ENCODE measurements at places on chromosomes 7 and 10.

- DNase-seq: no peak
Measured at GRCh38 chr10:114911801-114912469, 26.1 kb upstream of the TRUB1 start.

- DNase-seq: no peak
Measured at GRCh38 chr10:104577861-104578521, 63.1 kb upstream of the SORCS3 start.

DNA sequence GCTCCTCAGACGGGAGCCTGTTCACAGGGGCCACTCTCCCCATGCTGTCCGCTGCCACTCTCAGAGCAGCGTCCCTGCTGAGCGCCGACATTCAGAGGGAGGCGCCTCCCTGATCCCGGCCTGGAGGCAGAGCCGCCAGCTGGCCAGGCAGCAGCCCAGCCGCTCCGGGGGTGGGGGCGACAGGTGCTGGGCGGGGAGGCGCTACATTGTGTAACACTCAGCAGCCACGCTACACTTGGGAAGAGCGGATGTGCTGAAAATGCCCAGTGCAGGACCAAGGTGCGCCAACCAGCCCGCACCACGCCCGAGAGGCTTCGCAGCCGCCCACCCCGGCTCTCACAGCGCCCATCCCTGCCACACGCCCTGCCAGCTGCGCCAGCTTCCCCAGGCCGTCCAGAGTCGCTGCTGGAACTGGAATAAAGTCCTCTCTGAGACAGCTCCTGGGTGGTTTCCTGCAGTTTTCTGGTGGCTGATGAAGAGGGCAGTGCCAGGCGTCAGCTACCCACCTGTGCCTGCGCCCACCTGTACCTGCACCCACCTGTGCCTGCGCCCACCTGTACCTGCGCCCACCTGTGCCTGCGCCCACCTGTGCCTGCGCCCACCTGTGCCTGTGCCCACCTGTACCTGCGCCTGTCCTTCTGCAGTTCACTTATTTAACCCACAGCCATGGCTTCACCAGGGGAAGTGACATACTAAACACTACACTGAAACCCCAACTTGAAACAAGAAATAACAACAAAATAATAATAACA, 25.7 kb downstream of the STK32C start:
- DNase-seq: no peak

DNA sequence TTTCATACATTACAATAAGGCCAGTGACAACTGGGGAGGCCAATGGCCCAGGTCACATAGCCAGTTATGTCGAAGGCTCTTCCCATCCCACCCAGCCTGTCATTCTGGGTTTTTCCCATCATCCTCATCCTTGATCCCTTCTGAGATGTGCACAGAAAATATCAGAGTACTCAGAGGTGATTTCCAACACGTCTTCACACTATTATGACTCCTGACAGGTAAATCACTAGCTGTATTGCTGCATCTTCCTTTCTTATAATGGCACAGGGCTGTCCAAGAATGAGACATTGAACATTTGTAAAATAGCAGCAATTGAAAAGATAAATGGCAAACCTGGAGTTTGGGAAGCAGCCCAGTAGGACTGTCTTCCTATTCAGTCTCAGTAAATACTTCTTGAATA, 159.9 kb downstream of the PLXNA4 start:
- no peak for DNase-seq

- DNase-seq: no peak
Measured at GRCh38 chr7:47089461-47089860, 492.4 kb downstream of the TNS3 start.

GRCh38 chr10:3844491-3845025, 59.5 kb upstream of the KLF6 start:
- no peak for DNase-seq

DNA sequence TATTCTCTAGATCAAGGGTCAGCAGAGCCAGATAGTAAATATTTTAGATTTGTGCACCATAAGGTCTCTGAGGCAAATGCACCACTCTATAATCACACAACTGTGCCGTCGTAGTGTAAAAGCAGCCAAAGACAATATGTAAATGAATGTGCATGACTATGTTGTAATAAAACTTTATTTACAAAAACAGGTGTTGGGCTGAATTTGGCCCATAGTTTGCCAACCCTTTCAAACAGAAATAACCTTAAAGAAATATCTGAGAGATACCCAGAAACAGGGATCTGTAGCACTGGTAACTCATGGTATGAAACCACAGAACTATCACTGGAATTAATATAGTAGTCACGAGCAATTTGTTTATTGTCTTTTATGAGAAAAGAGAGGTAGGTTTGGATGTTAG, 86.0 kb downstream of the ARID5B start:
- DNase-seq: no peak

- DNase-seq: no peak
Measured at GRCh38 chr10:119211625-119212441, 4.5 kb downstream of the GRK5 start.

GRCh38 chr7:40979296-40979695, 723.6 kb downstream of the INHBA start:
- no peak for DNase-seq

DNA sequence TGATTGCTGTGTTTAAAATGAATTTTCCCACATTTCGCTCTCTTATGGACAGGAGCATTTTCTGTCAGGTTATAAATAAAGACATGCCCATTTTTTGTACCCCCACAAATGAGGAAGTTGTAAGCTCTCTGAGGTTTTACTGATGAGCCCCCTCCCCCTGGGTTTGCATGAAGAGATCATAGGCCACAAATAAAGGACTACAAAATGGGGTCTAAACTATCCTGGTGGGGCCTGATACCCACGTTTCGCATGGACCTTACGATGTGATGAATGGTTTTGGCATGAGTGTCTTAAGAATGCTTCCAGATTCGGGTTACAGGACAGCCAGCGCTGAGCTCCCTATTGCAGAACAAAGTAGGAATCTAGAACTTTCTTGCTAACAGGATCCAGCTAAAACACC, 5.8 kb downstream of the IKZF1 start:
- DNase-seq: no peak

DNA sequence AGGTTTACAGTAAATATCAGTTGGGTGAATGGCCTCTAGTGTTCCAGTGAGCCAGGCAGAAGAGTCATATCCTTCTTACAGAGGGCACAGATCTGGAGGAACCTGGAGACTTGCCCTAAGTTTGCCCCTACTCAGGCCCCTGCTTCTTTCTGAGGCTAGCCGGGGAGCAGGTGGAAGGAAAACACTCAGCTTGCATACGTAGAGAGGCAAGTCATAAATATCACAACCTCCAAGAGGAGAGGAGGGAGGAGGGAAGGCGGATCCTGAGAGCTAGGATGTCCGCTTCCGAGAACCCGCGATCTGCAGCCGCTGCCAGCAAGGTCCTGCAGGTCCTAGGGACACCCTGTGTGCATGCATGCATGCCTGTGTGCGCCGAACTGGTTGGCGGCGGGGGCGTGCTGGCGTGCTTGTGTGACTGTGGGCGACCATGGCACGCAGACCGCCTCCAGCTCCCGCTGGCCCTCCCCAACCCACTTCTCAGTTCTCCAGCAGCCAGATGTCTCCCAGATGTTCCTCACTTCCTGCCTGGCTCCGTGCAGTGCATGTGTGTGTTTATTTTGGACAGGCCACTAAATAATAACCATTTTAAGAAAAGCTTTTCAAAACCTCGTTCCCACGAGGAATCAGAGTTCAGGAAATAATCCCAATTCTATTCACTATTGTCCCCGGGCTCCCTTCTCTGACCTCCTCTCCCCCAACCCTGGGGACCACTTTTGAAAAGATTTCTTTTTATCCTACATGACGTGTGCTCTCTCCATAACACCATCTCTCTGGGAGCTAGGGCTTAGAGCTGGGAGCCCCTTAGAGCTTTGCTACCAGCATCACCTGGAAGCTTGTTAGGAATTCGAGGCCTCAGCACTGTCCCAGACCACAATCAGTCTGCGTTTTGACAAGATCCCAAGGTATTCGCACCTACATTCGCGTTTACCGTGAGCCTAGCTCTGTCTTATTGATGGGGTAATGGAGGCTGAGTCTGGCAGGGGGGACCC, 32.4 kb downstream of the UNC5B start:
- no peak for DNase-seq

GRCh38 chr7:138848056-138848980, 50.3 kb upstream of the ATP6V0A4 start:
- DNase-seq: no peak

GRCh38 chr10:14016011-14016536, 314.6 kb downstream of the FRMD4A start:
- no peak for DNase-seq

DNA sequence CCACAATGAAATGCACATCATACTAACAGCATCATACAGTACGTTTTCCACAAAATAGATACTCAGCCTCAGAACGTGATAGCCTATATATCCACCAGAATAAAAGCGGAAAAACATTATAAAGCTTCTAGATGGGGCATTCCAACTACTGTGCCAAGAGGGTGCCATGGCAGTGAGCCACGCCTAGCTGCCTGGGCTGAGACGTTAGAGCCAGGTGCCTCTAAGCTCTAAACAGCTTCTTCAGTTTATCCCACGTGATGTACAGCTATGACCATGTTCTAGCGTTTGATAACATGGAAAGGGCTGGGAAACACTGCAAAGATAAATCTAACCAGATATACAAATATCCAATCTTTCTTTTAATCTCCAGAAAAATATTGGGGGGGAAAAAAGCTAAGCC, 17.8 kb downstream of the USP6NL start:
- DNase-seq: no peak

- no peak for DNase-seq
Measured at GRCh38 chr10:19541299-19541698, 274.9 kb upstream of the PLXDC2 start.

- no peak for DNase-seq
Measured at GRCh38 chr7:118006979-118007378, 133.7 kb upstream of the CTTNBP2 start.

GRCh38 chr7:150787321-150788281, 12.6 kb downstream of the TMEM176B start:
- no peak for DNase-seq

- no peak for DNase-seq
Measured at GRCh38 chr10:28586176-28586575, 53.3 kb downstream of the WAC start.

DNA sequence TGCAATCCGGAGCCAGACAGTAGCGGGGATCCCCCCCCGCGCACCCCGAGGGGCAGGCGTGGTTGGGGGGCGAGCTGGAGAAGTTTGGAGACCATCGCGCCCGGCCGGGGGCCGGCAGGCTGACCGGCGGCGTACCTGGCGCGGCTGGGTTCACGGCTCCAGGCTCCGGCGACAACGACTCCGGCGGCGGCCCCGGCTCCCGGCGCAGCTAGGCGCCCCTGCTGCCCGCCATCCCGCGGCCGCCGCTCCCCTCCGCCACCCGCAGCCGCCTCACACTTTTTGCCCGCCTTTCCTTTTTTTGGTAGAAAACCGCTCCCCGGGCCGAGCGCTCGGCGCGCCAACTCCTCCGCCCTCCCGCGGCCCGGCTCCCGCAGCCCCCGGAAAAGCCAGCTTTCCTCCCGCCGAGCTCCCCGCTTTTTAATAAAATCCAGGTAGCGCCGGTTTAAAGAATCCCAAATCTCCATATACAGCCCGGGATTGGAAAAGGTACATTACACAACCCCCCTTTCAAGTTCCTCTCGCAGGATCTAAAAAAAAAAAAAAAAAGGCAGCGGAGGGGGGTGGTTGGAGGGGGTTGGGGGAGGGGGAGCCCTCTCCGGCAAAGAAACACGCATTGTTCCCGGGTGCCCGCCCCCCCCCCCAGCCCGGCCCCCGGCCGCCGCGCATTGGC, at the start of gene TNRC18:
TSS of gene TNRC18 (minus strand) at position 529 of the 670 bp plus-strand sequence. CDS start 2,588 bp downstream, outside the sequence.
- DNase-seq: no peak

GRCh38 chr7:156503196-156503595, 137.4 kb upstream of the RNF32 start:
- DNase-seq: no peak

- DNase-seq: no peak
Measured at GRCh38 chr10:125163803-125164202, 3.4 kb upstream of the CTBP2 start.

DNA sequence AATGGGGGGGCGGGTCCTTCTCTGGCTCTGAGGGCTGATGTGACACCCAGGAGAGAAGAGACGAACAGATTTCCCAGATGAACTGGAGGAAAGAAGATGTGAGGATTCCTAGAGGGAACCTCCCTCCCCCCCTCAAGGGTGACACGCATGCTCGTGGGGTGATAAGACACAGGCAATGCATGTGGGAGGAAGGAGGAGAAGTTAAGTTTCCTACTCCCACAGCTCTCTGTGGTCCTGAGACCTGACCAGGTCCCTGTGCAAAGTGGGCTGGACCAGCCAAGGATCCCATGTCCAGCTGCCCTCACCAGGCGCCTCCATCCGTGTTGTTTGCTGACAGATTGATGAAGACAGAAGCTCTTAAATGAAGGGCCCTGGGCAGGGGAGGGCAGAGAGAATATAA, 112.6 kb downstream of the SH3PXD2A start:
- DNase-seq: no peak

- no peak for DNase-seq
Measured at GRCh38 chr10:104201636-104202035, 30.5 kb downstream of the CFAP43 start.

DNA sequence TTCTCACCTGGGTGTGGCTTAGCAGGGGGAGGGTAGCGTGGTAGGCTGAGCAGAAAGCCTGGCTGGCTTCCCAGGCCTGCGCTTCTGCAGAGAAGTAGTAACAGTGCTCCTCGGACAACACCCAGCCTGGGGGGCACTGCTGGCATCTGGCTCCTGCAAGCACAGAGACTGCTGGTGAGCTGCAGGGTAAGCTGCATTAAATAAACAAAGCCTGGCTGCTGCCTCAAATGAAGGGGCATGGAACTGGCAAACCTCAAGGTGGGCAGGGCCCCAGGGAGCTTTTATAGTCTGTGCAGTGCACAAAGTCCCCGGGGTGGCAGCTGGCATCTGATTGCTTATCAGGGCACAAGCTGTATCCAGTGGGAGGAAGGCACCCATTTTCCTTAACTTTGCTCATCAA, 3.9 kb downstream of the KLRG2 start:
- DNase-seq: no peak

GRCh38 chr10:101651336-101651735, 43.6 kb downstream of the FBXW4 start:
- DNase-seq: no peak

- no peak for DNase-seq
Measured at GRCh38 chr10:43949351-43949750, 300.7 kb upstream of the ZNF32 start.

GRCh38 chr10:63197344-63198092, 64.4 kb downstream of the NRBF2 start:
- DNase-seq: no peak

Measured in cerebellar cortex (tissue), 1 donor.